ENCODE measurements at places on chromosomes 5 and 9.
A peak's percentile ranks its signal among the peaks of the same experiment; 100 is the strongest.

GRCh38 chr5:139757727-139758509, 37.7 kb upstream of the PSD2 start:
- no peak for DNase-seq

DNA sequence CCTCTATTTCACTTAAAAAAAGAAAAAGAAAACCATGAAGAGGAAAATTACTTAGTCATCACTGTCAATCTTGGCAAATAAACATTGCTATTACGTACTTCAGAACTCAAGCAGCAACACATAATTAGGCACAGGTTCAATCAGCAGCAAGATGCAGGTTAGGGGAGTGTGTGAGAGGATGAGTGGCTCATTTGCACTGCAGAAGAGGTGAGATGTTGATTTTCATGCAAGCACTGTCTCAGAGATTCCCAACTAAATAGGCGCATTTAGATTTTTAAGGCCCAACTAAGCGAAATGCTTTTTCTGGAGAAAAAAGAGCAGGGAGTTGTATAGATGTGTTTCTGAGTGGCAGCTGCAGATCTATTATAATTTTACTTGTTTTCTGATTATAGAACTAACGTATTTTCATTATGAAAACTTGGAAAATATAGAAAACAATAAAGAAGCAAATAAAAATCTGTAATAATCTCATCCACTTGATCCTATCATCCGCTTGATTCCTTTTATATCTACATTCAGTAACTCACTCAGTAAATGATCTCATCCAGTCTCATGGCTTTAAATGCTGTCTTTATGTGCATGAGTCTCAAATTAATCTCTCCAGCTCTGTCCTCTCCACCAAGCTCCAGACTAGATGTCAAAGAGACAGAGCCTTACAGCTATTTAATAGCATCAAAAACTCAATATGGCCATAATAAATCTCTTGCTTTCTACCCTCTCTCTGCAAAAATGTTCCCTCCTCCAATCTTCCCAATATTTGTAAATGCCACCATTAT, 162.5 kb downstream of the ZNF462 start:
- DNase-seq = no peak

- no peak for DNase-seq
These were observed 35.5 kb downstream of the FBXO10 start for GRCh38 chr9:37540634-37541033.

- no peak for DNase-seq
These were observed 17.3 kb downstream of the USP20 start for GRCh38 chr9:129852579-129852978.

DNA sequence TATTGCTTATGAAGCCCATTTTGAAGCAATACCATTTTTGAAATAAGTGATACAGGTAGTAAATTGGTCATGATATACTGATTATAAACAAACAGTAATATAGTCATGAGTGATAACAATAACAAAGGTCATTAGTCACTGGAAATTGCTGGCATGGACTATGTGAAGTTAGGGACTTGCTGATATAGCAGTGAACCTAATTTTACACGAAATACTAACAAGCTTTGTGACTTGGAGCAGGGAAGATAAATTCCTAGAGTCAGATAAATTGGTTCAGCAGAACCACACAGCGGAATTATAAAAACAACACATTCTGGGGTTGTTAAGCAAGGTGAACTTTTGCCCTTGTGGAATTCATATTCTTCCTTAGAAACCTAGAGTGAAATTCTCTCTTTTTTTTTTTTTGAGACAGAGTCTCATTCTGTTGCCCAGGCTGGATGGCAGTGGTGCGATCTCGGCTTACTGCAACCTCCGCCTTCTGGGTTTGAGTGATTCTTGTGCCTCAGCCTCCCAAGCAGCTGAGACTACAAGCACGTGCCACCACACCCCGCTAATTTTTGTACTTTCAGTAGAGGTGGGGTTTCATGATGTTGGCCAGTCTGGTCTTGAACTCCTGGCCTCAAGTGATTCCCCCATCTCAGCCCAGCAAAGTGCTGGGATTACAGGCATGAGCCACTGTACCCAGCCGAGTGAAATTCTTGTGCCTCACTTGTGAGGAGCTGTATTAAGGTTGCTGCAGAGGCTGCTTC, 6.0 kb downstream of the UGCG start:
- DNase-seq = peak; percentile 41

DNA sequence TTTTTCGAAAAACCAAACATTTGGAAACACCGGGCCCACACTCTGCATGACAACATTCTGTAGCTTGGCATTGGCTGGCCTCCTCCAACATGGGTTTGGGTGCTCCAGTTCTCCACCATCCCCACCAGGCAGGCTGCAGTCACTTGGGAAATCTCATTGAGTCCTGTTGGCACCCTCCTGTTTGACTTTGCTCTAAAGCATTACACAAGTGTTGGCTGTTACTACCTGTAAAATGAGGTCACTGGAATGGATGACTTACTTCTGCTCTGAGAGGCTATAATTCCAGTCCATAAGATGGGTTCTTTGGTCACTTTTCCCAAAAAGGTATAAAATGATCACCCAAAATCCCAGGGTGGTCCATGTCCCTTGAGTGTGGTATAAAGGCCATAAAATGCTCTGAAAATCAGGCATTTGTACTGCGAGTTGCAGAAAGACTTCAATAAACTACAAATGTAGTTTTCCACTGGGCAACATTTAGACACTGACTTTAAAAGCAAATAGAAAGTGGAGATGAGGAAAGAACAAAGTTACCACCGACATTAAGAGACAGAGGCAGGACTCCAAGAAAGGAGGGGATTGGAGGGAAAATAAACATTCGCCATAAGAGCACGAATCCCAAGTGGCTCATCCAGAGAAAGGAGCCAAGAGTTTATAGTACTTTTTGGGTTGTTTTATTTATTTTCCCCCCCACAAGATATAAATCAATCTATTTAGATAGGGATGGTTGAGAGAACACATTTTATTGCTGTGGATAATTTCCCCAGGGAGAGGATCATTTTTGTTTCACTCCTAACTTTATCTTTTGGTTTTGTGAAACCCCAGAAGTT, 295.1 kb downstream of the TLE1 start:
- DNase-seq = no peak

DNA sequence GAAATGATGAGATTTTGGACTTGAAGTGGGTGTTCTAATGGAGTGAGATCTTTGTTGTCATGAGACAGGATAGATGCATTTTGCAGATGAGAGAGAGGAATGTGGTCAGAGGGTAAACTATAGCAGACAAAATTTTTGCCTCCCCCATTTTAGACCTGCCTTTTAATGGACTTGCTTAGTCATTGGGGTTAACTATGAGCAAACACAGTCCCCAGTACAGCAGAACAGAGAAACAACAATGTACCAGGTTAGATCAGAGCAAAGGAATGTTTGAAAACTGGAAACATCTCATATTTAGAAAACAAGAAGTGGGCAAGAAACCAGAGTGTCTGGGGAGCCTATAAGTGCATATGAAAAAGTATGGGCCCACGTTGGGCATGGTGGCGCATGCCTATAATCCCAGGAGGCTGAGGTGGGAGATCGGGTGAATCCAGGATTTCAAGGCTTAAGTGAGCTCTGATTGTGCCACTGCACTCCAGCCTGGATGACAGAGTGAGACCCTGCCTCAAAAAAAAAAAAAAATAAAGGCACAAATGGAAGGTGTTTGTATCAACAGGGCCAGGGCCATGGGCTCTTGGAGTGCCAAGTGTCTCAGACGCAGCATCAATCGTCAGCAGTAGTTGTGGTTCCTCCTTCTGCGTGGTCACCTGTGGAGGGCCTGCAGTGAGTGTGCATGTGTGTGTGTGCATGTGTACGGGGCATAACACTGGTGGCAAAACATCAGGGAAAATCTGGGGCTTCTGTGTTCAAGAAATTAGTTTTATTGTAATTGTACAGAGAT, 214.4 kb upstream of the S1PR3 start:
- no peak for DNase-seq

DNA sequence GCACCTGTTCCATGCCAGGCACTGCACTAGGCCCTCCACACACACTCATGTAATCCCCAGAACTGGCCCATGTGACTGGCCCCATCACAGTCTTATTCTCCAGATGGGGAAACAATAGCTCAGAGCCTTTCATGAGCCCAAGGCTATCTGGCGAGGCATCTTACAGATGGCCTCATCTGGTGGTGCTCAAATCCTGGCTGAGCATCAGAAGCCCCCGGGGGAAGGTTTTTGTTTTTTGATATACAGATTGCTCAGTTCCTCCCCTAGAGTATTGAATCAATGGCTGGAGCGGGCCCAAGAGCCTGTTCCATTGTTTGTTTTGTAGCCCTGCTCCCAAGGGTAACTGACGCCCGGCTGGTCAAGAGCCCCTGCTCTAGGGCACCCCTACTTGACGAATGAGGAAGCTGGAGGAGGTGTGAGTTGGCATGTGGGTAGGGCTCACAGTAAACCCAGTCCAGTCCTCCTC, 145.3 kb upstream of the RAPGEF1 start:
- no peak for DNase-seq

DNA sequence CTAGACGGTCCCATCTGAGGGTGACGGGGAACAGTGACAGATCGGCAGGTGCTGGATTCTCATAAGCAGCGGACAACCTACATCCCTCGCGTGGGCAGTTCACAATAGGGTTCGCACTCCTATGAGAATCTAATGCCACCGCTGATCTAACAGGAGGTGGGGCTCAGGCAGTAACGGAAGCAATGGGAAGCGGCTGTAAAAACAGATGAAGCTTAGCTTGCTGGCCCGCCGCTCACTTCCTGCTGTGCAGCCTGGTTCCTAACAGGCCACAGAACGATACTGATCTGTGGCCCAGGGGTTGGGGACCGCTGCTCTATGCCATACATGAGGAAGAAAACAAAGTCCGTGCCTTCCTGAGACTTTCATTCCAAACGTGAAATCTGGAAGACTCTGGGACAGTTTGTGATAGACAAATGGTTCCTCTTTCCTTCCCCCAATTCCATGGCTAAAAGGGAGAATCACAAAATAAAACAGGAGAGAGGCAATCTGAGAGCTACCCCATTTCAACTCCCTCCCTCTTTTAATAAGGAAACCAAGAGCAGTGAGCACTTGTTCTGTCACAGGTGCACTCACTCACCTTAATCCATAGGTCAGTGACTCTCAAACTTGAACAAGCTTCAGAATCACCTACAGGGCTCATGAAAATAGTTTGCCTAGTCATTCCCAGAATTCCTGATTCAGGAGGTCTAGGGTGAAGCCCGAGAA, 12.1 kb downstream of the PDCL start:
- no peak for DNase-seq

GRCh38 chr9:84711936-84712335, 42.4 kb downstream of the NTRK2 start:
- DNase-seq = peak; percentile 68

GRCh38 chr5:68830377-68830898, 263.4 kb upstream of the SLC30A5 start:
- no peak for DNase-seq

- DNase-seq = no peak
These were observed 18.7 kb downstream of the INIP start for GRCh38 chr9:112699230-112699629.

DNA sequence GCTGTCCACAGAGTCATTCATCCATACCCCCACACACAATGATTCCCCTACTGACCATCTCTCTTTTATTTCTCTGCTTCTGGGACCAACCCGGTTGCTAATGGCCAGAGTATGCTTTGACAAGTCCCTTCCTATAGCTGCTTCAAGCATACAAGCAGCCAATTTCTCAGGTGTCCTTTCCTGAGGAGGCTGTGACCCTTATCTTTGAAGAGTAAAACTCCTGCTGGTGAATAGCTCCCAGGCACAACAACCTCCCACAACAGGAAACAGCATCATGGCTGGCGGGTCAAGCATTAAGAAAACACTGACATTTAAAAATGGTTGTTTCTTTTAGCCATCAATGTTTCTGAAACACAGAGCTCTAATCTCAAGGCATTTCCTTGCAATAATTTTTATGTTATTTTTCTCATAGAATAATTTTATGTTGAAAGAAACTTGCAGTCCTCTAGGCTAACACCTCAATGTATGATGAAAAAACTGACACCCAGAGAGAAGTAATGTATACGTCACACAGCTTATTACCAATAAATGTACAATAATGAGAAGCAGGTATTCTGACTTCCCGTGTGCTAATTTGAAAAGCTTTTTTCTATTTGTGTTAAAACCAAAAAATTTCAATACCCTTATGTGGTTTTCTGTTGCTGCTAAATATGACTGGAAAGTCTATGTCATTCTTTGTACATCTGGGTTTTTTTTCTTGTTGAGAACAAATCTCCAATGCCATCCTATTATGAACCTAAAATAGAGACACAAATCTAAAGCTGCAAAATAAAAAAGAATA, 7.5 kb upstream of the PAM start:
- DNase-seq = no peak

GRCh38 chr9:136851941-136852663, at the start of gene MAMDC4:
Gene MAMDC4 (plus strand): TSS chr9:136852346. CDS start chr9:136852417, 71 bp downstream.
- DNase-seq = no peak

- DNase-seq = no peak
These were observed 42.9 kb upstream of the VDAC1 start for GRCh38 chr5:134047687-134048056.

DNA sequence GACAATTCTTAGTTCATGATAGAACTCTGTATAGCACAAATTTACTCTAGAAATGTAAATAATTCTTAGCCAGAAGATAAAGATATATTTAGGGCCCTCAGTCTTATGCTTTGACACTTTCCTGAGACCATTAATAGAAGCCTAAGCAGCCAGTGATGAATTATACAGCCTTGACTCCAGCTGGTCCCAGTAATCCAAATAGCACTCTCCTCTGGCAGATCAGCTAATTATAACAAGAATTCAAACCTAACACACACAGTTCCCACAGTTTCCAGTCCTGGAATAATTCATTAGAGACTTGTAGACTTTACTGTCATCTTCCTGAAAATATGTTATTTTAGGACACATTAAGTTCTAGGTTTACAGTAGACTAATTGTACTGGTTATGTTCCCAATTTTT, 50.4 kb downstream of the SHOC1 start:
- no peak for DNase-seq

DNA sequence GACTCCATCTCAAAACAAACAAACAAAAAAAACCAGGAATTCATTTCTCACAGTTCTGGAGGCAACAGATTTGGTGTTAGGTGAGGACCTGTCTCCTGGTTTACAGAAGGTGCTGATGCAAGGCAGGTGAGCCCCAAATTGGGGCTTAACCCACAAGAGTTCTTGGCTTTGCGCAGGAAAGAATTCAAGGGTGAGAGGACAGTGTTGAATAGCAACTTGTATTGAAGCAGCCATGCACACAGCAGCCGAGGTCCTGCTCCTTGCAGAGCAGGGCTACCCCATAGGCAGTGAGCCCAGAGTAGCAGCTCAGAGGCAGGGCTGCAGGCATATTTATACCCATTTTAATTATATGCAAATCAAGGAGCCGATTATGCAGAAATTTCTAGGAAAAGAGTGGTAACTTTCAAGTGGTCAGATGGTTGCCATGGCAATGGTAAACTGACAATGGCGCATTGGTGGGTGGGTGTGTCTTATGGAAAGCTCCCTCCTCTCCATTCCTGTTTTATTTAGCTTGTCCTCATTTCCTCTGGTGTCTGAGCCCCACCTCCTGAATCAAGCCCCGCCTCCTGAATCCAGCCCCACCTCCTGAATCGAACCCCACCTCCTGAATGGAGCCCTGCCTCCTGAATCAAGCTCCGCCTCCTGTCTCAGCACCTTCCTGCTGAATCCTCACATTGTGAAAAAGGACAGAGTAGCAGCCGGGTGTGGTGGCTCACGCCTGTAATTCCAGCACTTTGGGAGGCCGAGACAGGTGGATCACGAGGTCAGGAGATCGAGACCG, 34.5 kb upstream of the COL5A1 start:
- DNase-seq = no peak

GRCh38 chr9:131024978-131025868, 16.2 kb downstream of the LAMC3 start:
- no peak for DNase-seq

- no peak for DNase-seq
These were observed 4.1 kb downstream of the PTGS1 start for GRCh38 chr9:122374885-122375420.

Data from LoVo (cell line).